ENCODE measurements at places on chromosomes 2 and 18.

GRCh38 chr18:35478520-35479435, 19.0 kb downstream of the INO80C start:
- DNase-seq: peak; percentile 4

DNA sequence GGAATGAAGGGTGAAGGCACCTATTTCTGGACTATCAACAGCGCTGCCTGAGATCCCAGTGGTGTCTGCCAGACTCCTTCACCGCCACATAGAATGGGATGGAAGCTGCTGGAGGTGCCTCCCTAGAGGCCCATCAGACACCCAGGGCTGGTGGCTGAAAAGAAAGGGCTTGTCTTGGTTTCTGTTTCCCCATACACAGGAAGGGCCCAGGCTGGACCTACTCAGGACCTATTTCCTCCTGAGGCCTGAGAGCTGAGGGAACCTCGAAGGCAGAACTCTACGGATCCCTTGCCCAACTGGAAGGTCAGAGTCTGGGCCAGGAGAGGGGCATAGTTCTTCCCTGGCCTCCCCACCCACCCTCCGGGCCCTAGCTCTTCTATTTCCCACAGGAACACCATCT, 2.9 kb upstream of the CLEC4F start:
- no peak for DNase-seq

DNA sequence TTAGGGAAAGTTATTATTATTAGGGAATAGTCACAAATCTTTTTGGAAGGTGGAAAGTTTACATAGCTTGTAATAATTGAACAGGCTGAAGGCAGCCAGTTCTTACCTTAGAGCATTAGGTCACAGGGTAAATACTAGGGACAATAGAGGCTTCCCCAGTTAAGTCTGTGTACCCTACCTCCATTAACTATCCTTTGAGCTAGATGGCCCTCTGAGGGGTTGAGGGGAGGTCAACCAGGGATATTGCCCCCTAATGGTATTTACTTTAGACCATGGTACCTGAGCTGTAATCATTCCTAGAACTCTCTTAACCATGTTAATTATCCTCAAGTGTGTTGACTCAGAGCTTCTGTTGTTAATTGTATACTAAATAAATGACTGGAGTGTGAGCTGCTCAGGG, 120.5 kb upstream of the SCN7A start:
- no peak for DNase-seq

DNA sequence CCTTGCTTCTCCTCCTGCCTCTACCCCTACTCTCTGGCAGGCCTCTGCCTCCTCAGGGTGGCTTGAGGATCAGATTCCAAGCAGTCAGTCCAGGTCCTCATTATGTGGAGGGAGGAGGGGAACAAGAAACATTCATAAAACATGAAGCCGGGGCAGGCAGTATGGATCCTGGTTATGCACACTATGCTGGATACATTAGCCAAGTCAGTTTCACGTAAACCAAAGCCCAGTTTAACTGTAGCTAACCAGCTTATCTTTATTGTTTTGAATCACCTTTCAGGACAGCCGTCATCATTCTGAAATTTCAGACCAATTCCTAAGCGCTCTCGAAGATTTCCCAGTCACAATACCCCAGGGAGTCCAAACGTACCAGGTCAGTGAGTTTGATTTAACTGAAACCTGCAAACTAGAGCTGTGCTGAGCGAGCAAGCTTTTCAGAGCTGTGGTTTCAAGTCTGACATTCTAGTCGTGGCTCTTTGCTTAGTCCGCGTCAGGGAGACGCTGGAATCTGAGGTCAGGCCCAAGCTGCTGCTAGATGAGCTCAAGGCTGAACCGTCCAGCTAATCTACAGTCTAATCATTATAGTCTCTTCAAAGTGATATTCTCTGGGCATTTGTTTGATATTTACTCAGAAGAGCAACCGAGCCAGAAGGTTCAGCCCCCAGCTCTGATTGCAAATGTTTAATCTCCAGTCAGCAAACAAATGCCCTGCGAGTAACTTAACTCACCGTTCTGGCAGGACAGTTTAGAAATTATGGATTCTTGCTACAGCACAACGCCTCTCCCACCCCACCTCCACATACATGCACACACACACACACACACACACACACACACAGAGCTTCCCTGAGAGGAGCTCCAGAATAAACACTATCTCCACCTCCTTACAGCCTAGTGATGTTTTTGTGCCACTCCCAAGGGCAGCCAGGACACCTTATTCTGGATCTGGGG, 63.8 kb upstream of the BZW1 start:
- DNase-seq: peak; percentile 63

- DNase-seq: no peak
Measured at GRCh38 chr2:218229851-218230250, 12.9 kb downstream of the ARPC2 start.

- no peak for DNase-seq
Measured at GRCh38 chr2:11019614-11020013, 107.9 kb downstream of the KCNF1 start.

- no peak for DNase-seq
Measured at GRCh38 chr2:37325625-37326071, 1.0 kb upstream of the PRKD3 start.

DNA sequence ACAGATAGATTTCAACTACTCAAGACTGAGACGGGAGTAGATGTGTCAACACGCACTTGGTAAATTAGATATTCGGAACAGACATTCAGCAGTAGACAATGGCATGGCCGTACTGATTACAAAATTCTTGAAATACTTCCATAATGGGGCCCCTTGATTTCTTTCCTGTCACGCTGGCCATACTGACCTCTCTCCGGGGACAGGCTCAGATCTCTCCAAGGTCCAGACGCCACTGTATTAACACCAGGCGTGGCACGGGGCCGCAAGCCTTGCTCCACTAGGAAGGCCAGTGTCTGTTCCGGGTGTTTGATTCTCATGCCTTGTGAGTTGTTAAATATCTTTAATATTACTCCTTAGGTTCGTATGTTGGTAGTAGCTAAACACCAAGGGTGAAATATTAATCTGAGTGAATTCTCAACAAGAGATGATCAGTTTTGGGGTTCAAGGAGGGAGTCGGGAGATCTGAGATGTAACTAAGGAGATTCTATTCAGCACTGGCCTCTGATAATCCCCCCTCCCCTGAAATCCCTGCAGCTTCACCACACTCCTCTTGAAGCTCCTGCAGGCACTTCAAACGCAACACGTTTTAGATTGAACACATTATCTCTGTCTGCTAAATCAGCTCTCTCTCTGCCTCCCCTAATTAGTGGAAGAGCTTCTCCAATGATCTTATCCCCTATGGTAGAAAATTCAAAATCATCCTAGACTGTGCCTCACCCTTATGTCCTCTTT, 2.2 kb upstream of the EHD3 start:
- no peak for DNase-seq

GRCh38 chr2:142094233-142094632, 36.6 kb downstream of the LRP1B start:
- no peak for DNase-seq

DNA sequence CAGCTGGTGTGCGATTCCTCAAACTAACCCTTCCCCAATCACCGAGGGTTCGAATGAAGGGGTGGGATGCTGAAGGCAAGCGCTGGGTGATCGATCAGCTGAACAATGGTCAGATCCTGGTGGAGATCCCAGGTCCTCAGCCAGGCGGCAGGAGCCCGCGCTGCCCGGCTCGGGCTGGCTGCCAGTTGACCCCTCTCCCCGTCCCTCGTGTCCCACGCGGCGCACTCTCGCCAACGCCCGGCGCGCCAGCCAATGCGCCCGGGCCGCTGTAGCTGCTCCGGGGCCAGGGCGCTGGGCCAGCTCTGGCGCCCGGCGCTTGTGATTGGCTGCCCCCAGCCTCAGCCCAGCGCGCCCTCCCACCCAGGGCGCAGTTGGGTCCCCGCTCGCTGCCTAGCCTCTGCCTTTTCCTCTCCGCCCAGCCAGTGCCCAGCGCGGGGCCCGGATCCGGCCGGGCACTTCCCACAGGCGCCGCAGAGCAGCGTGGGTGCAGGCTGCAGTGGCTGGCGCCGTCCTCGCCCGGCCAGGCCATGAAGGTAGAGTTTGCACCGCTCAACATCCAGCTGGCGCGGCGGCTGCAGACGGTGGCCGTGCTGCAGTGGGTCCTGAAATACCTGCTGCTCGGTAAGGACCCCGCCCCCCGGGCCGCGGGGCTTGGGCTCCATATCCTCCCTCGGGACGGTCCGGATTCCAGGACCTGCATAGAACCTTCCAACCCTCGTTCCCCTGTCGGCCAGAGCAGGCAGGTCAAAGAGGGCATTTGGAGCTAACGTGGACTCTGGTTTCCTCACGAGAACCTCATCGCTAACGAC, at the start of gene MOGAT1:
MOGAT1 (plus strand) TSS at position 400 of the 809 bp plus-strand sequence; CDS start at position 528, 128 bp downstream.
- DNase-seq: no peak
